ENCODE measurements at places on chromosomes 11 and 22. TPM values are rescaled to one million over a fixed set of nuclear protein-coding genes. Genes with fewer than 3 reads are reported as not detected.

DNA sequence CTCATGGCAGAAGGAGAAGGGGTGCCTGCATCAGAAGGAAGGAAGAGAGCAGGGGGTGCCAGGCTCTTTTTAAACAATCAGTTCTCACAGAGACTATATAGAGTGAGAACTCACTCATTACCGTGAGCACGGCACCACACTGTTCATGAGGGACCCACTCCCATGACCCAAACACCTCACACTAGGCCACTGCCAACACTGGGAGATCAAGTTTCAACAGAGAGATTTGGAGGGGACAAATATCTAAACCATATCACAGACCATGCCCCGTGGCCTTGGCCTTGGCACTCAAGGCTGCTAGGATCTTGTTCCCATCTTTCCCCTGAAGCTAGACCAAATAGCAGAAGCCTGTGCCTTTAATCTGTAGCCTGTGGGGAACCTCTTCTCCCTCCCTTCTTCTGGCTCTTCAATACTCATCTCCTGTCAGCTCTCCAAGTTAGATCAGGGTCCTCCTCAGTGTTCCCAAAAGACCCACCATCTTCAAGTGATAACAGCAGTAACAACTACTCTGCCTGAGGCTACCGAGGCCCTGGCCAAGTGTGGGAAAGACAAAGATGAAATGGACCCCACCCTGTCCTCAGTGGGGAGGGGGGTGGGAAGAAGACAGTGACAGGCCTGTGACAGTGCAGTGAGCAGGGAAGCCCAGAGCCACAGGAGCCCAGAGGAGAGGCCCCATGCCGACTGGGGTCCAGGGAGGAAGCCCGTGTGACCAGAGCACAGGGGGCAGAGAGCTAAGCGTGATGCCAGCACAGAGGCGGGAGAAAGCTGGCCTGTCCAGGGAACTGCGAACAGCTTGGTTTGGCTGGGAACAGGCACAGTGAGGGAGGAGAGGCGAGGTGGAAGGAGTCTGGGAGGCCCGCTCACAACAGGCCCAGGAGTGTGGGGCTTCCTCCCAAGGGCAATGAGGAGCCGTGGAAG lies 72.6 kb downstream of the MYO7A start:
- H3K27ac ChIP-seq: no peak overlapping the region
- H3K27me3 ChIP-seq: no peaks in the 10 kb centered on the region
- H3K4me3 ChIP-seq: no peak overlapping the region

GRCh38 chr11:10502770-10503169 lies 38.2 kb downstream of the RNF141 start:
- no peak overlapping the region for H3K4me3 ChIP-seq
- DNase-seq: no peak
- H3K27ac ChIP-seq: no peak overlapping the region
- H3K36me3 ChIP-seq: peaks cover 36% of the 10 kb centered on the region

GRCh38 chr11:115925568-115926090 lies 421.4 kb upstream of the CADM1 start:
- no peak overlapping the region for H3K4me3 ChIP-seq
- H3K27ac ChIP-seq: no peak overlapping the region
- no peaks in the 10 kb centered on the region for H3K36me3 ChIP-seq
- no peak for DNase-seq
- H3K4me1 ChIP-seq: peaks cover 10% of the 10 kb centered on the region
- no peaks in the 10 kb centered on the region for H3K27me3 ChIP-seq

GRCh38 chr11:100827934-100828661 lies 141.0 kb downstream of the ARHGAP42 start:
- H3K36me3 ChIP-seq: no peaks in the 10 kb centered on the region
- no peak overlapping the region for H3K27ac ChIP-seq
- no peaks in the 10 kb centered on the region for H3K27me3 ChIP-seq
- no peak for DNase-seq

DNA sequence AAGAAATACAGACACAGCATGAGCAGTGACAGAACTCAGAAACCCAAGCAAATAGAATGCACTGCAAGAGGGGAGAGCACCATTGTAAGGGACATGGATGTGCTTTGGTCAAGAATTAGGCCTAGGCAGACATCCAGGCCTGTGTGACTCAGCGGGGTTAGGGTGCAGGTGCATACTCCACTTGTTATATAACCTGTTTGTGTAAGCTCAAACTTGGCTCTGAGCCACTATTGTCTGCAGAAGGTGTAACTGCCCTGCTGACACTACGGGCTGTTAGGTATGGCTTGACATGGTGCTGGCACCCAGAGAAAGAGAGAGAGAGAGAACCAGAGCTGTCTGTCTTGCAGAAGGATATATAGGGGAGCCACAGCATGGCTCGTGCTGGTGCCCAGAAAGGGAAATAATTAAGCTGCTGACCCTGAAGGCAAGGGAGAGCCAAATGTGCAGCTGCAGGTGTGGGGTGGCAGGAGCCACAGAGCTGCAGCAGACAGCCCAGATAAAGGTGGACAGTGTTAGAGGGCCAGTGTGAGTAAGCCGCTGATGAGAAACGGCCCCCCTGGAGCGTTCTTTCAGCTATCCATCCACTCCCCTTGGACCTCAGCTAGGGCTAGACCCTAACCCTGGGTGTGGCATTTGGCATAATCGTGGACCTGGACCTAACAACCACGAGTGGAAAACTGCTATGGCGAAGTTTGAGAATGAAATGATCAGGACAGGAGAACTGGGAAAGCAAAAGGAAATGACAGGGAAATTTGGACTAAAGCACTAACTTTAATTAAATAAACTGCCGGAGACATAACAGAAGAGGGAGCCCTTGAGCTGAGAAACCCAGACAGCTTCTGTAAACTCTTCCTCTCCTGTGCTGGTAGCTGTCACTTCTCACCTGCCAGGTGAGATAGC lies 253.0 kb upstream of the CCDC179 start:
- DNase-seq: no peak
- no peaks in the 10 kb centered on the region for H3K36me3 ChIP-seq
- H3K27me3 ChIP-seq: no peaks in the 10 kb centered on the region
- H3K4me1 ChIP-seq: no peaks in the 10 kb centered on the region

DNA sequence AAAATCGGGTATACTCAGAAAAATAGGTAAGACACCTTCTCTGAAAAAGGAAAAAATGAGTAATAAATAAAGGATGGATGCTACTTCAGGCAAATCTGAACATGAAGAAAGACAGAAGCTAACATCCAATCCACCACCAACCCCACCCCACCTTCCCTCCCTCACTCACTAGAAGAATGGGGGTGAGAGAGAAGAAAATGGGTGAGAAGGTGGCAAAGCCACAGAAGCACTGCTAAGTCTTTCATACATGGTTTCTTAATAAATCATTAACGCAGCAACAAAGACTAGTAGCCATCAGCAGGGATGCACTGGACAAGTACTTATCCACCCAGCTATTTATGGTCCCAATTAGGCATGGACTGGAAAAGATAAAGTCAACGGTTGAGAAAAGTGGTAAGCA lies 5.9 kb downstream of the FHIP1B start:
- H3K4me3 ChIP-seq: no peak overlapping the region
- peaks cover 45% of the 10 kb centered on the region for H3K4me1 ChIP-seq
- DNase-seq: no peak
- H3K27ac ChIP-seq: no peak overlapping the region
- H3K27me3 ChIP-seq: no peaks in the 10 kb centered on the region
- H3K36me3 ChIP-seq: peaks cover 9% of the 10 kb centered on the region

DNA sequence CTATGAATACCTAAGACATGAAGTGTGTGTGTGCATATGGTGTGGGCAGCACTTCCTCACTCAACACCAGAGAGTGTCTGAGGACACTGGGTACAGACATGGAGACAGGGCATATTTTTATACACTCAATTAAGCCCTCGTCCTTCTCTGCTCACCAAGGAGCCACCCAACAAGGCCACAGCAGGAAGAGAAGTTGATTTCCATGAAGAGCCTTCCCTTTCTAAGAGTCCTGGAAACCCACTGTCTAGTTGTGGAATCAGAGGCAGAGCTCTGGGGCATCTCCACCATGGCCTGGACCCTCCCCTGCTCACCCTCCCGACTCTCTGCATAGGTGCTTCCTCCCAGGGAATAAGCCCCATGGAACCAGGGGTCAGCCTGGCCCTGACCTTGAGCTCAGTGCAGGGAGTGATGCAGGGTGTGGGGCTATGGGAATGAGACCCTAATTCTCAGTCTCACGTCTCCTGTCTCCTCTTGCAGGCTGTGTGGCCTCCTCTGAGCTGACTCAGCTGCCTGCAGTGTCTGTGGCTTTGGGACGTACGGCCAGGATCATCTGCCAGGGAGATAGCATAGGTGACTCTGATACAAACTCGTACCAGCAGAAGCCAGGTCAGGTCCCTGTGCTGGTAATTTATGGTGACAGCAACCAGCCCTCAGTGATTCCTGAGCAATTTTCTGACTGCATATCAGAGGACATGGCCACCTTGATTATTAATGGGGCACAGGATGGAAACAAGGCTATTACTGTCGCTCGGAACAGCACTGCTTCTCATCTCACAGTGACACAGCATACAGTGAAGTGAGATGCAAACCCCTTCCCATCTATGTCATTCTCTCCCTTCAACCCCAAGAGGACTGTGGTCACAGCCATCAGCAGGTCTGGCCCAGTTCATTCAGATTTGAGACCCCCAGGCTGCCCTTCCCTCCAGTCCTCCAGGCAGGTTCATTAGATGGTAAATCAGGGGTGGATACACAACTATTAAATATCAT lies 14.6 kb upstream of the IGLL5 start:
- H3K4me3 ChIP-seq: no peak overlapping the region
- H3K4me1 ChIP-seq: no peaks in the 10 kb centered on the region
- H3K36me3 ChIP-seq: no peaks in the 10 kb centered on the region
- no peak overlapping the region for H3K27ac ChIP-seq

- no peaks in the 10 kb centered on the region for H3K36me3 ChIP-seq
- H3K4me1 ChIP-seq: no peaks in the 10 kb centered on the region
- H3K4me3 ChIP-seq: no peak overlapping the region
- no peak overlapping the region for H3K27ac ChIP-seq
- H3K27me3 ChIP-seq: no peaks in the 10 kb centered on the region
Measured at GRCh38 chr11:127737499-127737898, 736.9 kb upstream of the KIRREL3 start.

- no peaks in the 10 kb centered on the region for H3K27me3 ChIP-seq
- H3K4me3 ChIP-seq: no peak overlapping the region
- H3K27ac ChIP-seq: no peak overlapping the region
- peaks cover 10% of the 10 kb centered on the region for H3K4me1 ChIP-seq
- DNase-seq: no peak
Measured at GRCh38 chr11:100734743-100735527, 47.8 kb downstream of the ARHGAP42 start.

DNA sequence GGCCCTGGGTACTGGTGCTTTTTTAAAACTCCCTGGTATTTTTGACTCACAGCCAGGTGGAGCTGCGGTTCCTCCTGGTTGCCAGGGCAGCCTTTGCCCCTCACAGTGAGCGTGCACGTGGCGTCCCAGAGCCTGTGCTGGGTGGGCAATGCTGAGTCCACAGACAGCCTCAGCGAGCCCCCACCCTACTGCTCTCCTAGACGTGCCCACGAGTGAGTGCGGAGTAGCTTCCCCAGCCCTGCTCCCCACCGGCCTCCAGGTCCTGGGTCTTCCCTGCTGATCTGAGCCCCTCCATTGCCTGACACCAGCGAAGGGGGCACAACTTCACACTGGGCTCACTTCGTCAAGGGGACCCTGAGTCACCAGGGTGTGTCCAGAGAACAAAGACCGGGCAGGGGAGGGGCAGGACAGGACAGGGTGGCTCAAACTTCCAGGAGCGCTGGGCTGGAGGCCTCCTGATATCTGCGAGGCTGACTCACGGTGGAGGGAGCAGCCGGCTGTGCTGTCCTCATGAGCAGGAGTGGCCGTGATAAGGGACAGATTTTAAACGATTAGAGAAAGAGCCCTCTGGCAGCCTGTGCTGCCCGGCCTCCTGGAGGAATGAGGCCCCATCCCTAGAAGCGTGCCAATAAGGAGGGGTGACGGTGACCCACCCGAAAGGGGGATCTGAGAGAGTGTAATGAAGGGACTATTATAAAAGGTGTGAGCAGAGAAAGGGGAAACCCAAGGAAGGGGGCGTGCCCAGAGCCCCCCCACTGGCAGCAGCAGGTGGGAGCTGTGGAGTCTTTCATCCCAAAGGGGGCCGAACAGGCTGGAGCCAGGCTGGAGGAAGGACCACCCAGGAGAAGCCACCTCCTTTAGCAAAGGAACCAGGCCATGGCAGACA lies 129.3 kb upstream of the FGF3 start:
- H3K27ac ChIP-seq: no peak overlapping the region
- H3K4me1 ChIP-seq: no peaks in the 10 kb centered on the region
- DNase-seq: no peak
- no peaks in the 10 kb centered on the region for H3K36me3 ChIP-seq
- H3K27me3 ChIP-seq: no peaks in the 10 kb centered on the region
- H3K4me3 ChIP-seq: no peak overlapping the region

Gene CLMP
- 215 TPM for total RNA-seq

Gene TNNI2
- 4.2 TPM for total RNA-seq

Gene PKDREJ
- total RNA-seq: not detected

Gene PACSIN3
- 89.9 TPM for total RNA-seq

Gene NPAT
- total RNA-seq: 13.7 TPM

Gene HEPHL1
- total RNA-seq: 0.42 TPM

Gene FXYD2
- total RNA-seq: 2.5 TPM

Gene UPK3A
- not detected for total RNA-seq

Gene MS4A6E
- total RNA-seq: not detected

All from esophagus muscularis mucosa (tissue), 4 donors.